Activated naive CD8-positive, alpha-beta T cell treated with anti-CD3 and anti-CD28 coated beads for 36 hours (primary cell): ENCODE measurements at places on chromosomes 1 and 21.

DNA sequence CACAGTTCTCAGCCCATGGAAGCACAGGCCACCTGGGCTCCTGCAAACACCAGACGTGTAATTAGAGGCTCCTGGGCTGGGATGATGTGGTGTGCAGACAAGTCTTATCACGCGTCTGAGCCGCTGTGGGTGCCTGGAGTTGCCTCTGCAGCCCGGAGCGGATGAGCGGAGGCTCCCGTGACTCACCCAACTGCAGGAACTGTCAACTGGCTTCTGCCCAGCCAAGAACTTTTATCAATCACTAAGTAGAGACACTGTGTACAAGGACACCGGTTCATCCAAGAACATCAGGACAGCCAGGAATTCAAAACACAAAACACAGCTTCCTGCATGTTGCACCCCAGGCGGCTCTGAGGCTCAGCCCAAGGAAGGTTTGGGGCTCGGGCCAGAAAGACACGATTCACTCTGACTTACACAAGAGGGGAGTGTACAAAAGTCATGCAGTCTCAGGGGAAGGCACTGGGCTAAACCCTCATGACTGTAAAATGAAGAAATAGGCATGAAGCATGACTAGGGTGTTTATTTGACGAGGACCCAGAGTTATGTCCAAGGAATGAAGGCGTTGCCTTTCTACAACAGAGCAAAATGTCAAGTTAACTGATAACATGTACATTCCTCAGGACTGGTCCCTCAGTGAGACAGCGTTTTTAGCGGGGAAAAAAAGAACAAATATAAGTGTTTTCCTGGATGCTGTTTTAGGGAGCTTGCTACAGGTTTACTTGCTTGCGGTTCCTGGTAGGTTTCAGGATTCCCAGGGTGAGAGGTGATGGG lies 21.1 kb downstream of the ERRFI1 start:
- no peak for DNase-seq

GRCh38 chr1:172180501-172181285 lies 239.8 kb upstream of the C1orf105 start:
- peak; percentile 45 for DNase-seq

- peak; percentile 23 for DNase-seq
These were observed 26.1 kb downstream of the ETS2 start for GRCh38 chr21:38831526-38832467.

DNA sequence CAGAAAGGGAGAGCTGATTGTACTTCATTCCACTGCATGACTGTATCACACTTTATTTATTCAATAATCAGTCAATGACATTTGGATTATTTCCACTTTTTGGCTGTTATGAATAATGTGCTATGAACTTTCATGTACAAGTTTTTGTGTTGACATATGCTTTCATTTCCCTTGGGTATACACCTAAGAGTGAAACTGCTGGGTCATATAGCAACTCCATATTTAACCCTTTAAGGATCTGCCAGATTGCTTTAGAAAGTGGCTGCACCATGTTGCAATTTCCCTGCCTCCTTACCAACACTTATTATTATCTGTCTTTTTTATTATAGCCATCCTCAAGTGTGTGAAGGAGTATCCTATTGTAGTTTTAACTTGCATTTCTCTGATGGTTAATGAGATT lies 108.8 kb upstream of the KCNK1 start:
- DNase-seq: no peak
